Activated naive CD4-positive, alpha-beta T cell treated with anti-CD3 and anti-CD28 coated beads, Interleukin-2, amount 50 U/mL, for 72 hours (primary cell): ENCODE measurements at places on chromosomes 3 and 15. TPM values are rescaled to one million over a fixed set of nuclear protein-coding genes. Genes with fewer than 3 reads are reported as not detected.

DNA sequence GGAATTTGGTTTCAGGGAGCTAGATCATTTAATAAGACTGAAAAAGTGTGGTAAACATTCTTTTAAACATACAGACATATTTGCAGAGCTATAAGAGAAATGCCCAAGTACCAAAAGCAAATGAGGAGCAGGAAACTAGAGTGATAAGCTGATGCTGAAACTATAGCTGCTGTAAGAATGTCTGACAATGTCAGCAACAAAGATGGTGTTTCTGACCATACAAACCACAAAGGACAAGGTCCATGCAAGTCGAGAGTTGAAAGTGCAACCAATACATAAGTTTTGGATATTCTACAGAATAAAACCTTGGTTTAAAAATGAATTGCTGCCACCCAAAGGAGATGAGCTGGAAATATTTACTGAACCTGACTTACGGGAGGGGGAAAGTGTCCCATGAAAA is 610.2 kb downstream of the TBL1XR1 start:
- no peak for DNase-seq

DNA sequence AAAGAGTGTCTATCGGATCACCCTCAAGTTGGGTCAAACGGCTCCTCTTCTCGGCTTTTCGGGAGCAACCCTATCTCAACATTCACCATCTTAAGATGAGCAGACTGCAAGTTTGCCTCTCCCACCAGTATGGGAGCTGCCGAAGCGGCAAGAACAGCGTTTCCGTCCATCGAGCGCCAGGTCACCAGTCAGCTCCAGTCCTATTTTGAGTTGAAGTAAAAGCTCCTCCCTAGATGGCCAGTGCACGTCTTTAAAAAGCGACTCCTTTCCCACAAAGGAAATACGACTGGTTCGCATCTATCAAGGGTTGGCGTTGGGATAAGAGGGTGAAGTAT is 369 bp upstream of the U2SURP start:
- no peak for DNase-seq

- no peak for DNase-seq
These were observed 278.6 kb downstream of the NTRK3 start for GRCh38 chr15:87977907-87978306.

Gene GREM1
- not detected for total RNA-seq
